Esophagus squamous epithelium (tissue), 5 donors: ENCODE measurements at places on chromosomes 6 and 20.

- DNase-seq = no peak
Observed at GRCh38 chr20:13813910-13814309, 29.1 kb downstream of the NDUFAF5 start.

GRCh38 chr6:110329348-110329713 is 28.8 kb downstream of the METTL24 start:
- DNase-seq = no peak

DNA sequence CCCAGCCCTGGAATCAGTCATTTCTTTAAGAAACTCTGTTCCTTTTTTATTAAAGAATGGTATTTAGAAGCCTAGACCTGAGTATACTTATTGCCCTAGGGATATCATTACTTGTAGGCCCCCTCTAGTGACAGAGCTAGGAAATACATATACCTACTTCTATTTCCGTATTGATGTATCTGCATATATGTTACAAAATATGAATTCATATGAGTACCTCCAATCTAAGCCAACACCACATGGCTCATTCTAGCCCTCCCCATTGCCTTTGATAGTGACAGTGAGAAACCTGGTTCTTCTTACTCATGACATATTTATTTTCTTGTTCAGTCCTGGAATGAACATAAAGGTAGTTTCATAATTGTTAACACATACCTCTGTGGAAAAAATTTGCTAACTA is 137.2 kb downstream of the FARS2 start:
- no peak for DNase-seq

GRCh38 chr6:20630136-20630535 is 95.9 kb downstream of the CDKAL1 start:
- no peak for DNase-seq

GRCh38 chr6:80862756-80863155 is 756.3 kb downstream of the BCKDHB start:
- DNase-seq = no peak

DNA sequence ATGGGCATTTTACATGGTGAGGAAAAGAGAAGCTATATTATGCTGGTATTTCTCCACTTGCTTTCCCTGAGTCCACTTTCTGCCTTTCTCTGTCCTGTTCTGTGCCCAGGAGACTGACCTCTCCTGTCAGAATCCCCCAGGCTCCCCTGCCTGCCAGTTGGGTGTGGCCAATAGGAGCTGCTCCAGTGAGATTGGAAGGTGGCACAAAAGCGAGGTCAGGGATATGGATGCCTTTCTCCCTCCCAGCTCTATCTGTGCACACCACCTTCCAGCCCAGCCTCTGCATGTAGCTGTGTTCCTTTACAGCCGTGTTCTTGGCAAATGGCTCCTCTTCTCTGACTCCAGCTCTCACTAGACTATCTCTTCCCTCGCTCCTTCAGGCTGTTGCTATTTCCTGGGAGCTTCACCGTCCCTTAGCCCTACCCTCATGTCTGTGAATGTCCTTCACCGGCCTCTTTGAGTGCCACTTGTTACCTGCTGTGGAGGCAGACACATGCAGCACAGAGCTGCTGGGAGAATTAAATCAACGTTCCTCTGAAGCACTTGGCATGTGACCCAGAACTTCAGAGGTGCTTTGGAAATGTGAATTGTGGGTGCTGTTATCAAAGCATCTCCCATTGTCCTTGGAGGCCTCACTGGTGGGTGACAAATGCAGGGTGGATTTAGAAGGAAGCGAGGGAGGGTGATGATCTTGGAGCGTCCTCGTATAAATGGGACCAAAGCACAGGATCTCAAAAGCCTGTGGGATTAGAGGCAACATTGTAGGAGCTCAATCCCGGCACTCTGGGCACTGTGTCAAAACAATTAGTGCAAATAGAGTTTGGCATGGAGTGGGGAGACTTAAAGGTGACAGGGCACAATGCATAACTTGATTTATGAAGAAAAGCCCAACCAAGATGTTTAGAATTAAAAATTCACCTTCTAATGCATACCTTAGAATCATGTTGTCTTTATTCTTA is 28.9 kb upstream of the RALGAPA2 start:
- DNase-seq = no peak

GRCh38 chr20:45378191-45378590 is at the start of gene TP53TG5:
TP53TG5 (minus strand) TSS chr20:45378325; CDS start chr20:45378236, 89 bp downstream.
- no peak for DNase-seq

- no peak for DNase-seq
Observed at GRCh38 chr20:31663838-31664695, 26.4 kb downstream of the COX4I2 start.

GRCh38 chr6:31723245-31723979 is at the start of gene MPIG6B:
MPIG6B (plus strand) TSS chr6:31723373; CDS start chr6:31723384, 11 bp downstream.
- no peak for DNase-seq

DNA sequence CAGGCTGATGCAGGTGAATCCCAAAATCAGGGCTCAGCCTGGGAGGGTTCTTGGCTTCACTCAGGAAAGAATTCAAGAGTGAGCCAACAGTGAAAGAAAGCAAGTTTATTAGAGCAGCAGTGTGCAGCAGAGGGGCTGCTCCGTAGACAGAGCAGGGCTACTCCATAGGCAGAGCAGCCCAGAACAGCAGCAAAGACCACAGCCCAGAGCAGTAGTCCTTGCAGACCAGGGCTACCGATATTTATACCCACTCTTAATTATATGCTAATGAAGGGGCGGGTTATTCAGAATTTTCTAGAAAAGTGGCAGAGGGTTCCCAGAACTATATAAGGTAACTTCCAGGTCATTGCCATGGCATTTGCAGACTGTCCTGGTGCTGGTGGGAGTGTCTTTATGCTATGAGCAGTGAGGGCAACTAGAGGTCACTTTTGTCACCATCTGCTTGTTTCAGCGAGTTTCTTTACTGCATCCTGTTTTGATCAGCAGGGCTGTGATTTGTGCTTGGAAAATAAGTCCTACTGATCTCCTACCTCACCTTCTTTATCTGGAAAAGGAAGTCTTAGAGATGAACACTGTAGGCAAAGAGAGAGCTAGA is 39.8 kb upstream of the PTPN1 start:
- DNase-seq = no peak

GRCh38 chr6:95574811-95575210 is 2.5 kb upstream of the MANEA start:
- no peak for DNase-seq

- no peak for DNase-seq
Observed at GRCh38 chr6:152078804-152079203, 271.3 kb downstream of the ESR1 start.

DNA sequence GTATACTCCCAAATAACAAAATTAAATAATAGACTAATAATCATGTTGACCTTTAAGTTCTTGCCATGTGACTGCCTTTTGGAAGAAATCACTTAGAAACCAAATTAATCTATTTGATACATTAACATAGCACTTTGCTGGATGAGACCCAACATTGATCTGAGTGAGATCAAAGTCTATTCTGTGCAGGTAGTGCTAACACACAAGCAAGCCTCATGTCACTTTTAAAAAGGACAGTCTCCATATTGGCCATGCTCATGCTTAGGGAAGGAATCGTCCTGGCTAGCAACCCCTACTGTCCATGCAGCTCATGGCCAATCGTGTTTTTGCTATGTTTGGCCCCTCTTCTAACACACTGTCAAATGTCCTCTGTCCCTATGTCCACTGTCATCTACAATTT is 35.8 kb upstream of the RNF217 start:
- no peak for DNase-seq

DNA sequence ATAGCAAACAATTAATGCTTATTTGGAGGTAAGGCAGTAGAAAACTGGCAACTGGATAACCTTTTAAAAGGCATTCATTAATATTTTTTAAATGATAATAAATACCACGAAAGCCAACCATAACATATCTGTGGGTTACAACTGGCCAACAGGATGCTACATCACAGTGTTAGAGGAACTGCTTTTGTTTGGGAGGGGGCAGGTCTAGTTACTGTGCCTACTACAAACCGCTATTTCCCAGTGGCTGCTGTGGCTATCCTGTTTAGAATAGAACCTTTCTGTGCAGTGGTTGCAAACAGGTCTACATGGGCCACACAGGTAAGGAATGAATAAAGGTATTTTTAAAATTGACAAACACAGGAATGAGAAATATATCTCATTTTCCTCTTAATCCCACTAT is 976 bp downstream of the PIGT start:
- DNase-seq = no peak

- DNase-seq = no peak
Observed at GRCh38 chr6:2033544-2033943, 211.9 kb downstream of the GMDS start.

- DNase-seq = no peak
Observed at GRCh38 chr6:142030115-142030619, 102.6 kb upstream of the GJE1 start.

DNA sequence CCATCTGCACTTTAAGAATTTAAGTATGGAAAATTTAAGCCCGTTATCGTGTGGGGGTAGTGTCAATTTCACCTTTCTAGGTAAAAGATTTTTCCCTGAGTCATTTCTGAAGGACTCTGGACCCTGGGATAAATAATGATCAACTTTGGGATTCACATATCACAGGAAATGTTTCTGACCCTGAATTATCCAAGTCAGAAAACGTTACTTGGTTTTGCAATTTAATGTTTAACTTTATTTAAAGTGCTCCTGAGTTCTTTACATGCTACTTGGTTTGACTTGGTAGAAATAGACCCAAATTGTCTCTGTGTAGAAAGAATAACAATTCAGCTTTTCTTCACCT is 1.5 kb upstream of the SLC17A3 start:
- DNase-seq = no peak

DNA sequence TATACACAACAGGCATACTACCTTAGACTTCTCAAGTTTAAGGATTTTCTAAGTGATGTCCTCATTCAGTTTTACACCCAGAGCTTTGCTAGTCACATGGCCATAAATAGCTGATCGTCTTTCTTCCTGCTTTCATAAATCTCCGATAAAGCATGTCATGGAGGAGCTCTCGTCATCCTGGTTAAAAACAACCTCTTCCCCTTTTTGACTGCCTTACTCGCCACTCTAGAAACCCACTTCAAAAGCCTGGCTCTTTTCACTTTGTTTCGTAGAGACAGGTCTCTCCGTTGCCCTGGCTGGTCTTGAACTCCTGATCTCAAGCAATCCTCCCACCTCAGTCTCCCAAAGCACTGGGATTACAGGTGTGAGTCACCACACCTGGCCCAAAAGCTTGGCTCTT is 67.0 kb upstream of the SMIM29 start:
- no peak for DNase-seq

DNA sequence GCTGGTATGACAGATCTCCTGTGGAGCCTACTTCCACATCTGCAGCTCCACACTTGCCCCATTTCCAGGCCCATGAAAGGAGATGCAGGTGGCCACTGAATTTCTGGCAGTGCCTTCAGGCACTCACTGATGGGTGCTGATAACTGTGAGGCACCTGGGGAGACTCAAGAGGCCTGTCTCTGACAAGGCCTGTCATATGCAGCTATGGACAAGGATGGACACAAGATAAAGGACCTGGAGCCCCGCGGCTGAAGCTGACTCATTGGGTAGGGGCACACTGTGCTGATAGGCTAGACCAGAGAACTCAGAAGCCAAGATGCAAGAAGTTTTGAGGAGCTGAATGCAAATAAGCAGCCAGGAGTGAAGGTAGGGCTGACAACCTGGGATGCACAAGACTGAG is 81.0 kb upstream of the LRFN2 start:
- DNase-seq = no peak

- no peak for DNase-seq
Observed at GRCh38 chr6:143160439-143161220, 99.9 kb downstream of the AIG1 start.

GRCh38 chr20:574297-574942 is 30.8 kb upstream of the CSNK2A1 start:
- DNase-seq = no peak

- DNase-seq = no peak
Observed at GRCh38 chr6:54695815-54696214, 150.8 kb upstream of the FAM83B start.

GRCh38 chr6:40036186-40036585 is 101.9 kb upstream of the MOCS1 start:
- no peak for DNase-seq

GRCh38 chr6:25623879-25624278 is 28.1 kb upstream of the SCGN start:
- DNase-seq = no peak

GRCh38 chr20:38418509-38419204 is 16.5 kb downstream of the SNHG17 start:
- no peak for DNase-seq

- DNase-seq = no peak
Observed at GRCh38 chr6:32868257-32868788, 14.3 kb downstream of the PSMB9 start.

DNA sequence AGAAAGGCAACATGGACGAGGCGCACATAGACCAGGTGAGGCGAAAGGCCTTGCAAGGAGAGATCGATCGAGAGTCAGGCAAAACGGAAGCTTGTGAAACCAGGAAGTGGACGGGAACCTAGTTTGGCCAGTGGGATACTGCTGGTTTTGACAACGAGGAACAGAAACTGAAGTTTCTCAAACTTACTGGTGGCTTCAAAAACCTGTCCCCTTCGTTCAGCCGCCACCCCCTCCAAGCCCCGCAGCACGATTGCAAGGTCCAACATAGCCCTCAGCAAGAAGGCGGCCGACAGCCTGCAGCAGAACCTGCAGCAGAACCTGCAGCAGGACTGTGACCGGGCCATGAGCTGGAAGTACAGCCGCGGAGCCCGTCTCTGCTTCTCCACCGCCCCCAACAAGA is 238.0 kb downstream of the KHDC1L start:
- no peak for DNase-seq
